ENCODE measurements at places on chromosomes 1 and 21.

DNA sequence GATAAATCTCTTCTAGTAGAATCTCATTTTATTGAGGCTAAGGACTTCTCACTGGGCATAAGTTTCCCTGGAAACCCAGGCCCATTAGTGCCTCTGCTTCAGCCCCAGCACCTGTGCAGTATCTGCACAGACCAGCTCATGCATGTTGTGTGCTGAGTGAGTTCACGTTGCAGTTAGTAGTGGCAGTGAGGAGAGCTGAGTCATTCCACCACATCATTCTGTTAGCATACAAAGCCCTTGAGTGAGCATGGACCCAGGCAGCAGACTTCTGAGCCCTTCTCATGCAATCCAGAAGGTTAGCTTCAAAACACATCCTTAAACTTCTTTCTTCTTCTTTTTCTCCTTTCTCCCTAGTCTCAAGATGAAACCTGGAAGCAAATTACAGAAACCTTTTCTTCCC lies 45.8 kb upstream of the NTPCR start:
- DNase-seq = no peak

- DNase-seq = no peak
Measured at GRCh38 chr1:94783342-94784189, 36.6 kb upstream of the SLC44A3 start.

DNA sequence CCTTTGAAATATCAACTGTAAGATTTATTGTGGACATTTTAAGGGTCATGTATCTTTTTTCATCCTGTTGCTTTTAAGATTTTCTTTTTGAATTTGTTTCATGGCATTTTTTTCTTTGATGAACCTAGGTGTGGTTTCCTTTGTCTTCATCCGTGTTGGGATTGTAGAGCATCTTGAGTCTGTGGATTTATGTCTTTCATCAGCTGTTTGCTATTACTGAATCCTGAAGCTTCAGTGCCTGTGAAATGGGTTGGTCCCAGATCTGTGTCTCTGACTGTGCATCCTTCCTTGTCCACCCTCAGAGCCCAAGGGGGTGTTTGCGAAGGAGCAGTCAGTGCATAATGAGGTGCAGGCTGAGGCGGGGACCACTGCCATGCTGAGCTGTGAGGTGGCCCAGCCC lies 37.3 kb downstream of the OBSCN start:
- no peak for DNase-seq

GRCh38 chr1:246294263-246294662 lies 212.8 kb downstream of the SMYD3 start:
- DNase-seq = no peak

GRCh38 chr1:84247425-84248220 lies 53.9 kb upstream of the SAMD13 start:
- no peak for DNase-seq

DNA sequence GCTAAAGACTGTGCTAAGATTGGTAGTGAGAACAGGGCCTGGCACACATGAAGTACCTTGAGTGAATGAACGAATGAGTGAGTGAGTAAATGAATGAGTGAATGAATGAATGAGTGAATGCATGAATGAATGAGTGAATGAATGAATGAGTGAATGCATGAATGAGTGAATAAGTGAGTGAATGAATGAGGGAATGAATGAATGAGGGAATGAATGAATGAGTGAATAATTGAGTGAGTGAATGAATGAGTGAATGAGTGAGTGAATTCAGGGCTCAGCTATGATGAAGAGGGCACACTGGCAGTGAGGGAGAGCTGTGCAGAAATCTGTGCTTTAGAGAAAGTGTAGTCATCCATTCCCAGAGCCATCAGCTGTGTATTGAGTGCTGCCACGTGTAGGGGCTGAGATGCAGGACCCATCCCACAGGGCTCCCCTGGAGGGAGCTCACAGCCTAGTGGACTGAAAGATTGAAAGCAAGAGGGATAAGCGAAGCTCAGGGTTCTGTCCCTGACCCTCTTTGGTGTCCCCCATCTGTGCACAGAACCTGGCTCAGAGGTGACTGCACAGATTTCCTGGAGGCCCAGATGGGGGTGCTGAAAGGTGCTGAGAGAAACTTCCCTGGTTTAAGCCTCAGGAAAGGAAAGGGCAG lies 217.9 kb upstream of the VAMP3 start:
- no peak for DNase-seq

DNA sequence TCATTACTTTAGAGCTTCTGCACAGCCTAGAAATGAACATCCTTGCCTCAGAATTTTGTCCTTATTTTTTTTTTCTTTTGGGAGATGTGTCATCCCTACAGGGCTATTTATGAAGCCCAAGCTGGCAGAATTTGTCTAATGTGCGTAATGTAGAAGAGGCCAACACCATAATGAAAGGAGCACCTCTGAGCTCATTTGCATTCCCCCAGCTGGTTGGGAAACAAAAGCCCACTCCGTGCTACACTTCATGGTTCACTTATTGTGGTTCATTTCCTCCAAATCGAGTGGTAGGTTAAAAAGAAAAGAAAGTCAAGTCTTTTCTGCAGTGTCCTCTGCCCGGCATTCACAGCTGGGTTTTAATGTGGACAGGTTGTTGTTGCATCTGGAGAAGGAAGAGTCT lies 73.5 kb downstream of the KAZN start:
- peak; percentile 44 for DNase-seq

DNA sequence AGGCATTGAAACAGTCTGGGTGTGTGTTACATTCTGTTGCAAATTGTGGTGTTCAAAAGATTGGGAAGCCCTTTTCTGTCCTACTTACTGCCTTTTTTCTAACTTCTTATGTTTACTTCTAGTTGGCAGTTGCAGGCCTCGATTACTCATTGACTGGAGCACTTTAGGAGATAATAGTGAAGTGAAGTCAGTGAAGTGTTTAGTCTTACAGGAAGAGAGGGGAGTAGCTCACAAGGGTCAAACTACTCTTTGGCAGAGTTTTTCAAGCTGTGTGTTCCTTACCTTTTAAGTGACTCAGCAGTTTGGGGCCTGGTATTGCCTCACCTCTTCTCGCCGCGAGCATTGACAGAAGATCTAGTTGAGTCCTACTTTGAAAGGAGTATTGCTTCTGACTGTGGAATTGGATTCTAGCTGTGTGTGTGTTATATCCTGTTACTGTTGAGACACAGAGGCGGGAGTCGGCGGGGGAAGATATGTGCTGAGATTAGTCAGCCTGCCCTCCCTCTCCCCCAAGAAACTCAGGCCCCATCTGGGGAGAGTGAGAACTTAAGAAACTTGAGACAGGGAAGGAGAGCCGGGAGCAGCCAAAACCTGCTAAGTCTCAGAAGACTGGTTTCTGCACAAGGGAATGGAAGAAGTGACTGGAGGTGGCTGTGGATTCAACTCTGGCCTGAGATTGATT lies 19.3 kb downstream of the AHCYL1 start:
- DNase-seq = peak; percentile 41

GRCh38 chr1:212461916-212462660 lies 29.4 kb downstream of the NENF start:
- no peak for DNase-seq

DNA sequence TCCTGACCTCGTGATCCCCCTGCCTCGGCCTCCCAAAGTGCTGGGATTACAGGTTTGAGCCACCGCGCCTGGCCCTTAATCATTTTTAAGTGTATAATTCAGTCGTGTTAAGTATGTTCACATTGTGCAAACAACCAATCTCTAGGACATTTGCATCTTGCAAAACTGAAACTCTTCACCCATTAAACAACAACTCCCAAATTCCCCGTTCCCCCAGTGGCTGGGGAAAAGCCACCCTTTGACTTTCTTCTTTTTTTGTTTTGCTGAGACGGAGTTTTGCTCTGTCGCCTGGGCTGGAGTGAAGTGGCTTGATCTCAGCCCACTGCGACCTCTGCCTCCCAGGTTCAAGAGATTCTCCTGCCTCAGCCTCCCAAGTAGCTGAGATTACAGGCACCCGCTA lies 6.5 kb upstream of the THEMIS2 start:
- DNase-seq = no peak

- no peak for DNase-seq
Measured at GRCh38 chr1:214219902-214220301, 61.1 kb upstream of the SMYD2 start.

DNA sequence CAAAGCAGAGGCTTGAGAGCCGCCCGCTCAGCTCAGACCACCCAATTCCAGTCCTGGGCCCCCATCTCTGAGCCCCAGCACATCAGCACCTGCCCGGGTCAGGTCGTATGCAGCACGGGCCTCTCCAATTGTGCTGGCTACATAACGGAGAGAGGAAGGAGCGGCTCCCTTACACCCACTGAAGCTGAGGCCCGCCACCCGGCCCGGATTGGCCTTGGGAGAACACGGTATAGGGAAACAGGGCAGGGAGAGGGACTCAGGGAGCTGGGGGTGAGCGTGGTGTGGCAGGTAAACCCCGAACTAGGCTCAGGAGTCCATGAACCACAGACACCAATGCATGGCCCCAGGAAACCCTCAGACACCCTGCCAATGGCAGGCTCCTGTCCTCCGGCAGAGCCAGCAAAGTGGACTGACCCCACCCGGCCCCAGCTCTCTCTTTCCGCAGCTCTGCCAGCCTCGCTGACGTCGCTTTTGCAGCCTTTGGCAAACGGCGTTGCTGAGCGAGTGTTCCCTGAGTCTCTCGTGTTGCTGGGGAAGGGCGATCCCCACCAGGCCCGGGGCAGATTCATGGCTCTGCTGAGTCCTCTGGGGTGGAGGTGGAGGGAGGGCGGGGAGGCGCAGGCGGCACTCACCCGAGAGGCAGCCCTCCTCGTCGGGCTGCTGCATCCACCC lies 16.5 kb downstream of the MEGF6 start:
- no peak for DNase-seq

DNA sequence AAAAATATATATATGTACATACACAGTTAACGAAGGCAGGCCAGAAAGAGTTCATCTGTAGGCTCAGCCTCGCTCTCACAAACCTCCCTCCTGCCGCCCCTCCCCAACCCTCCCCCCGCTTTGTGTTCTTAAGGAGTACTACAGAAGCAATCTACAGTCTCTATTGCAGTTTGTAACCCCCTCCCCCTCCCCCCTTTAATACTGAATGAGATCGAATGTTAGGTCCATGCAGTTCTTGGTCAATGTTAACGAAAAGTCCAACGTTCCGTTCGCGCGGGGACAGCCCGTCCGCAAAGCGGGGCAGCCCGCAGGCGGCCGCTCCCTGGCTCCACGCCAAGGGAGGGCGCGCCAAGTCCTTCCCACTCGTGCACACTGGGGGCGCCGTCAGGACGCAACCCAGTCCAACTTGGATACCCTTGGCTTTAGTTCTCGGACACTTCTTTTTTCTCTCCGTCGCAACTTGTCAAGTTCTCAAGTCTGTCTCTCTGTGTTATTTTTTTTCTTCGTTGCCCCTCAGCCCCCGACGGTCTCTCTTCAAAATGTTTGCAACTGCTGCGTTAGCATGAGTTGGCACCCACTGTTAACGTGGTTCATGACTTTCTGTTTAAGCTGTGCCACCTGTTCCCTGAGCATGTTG lies 2.2 kb downstream of the JUN start:
- DNase-seq = peak; percentile 70

- no peak for DNase-seq
Measured at GRCh38 chr1:194931166-194931565, 1677.1 kb downstream of the KCNT2 start.

GRCh38 chr1:197572169-197572568 lies 203.1 kb downstream of the DENND1B start:
- DNase-seq = no peak

DNA sequence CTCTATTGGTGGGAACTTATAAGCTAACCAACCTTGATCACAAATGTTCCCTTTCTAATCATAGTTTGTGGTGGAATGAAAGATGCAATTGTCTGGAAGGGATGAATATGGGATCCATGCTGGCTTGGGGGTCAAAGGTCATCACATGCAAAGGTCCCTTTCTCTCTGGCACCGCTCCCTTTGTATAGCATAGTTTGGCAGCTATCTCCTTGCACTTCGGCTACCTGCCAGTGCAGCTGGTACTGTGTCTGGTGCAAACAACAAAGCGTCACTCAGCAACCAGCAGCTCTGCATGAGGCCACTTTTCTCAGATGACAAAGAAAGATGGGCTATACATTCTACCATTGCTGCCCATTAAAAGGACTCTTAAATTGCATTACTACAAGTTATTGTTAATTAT lies 188.2 kb upstream of the NFIA start:
- no peak for DNase-seq

GRCh38 chr1:27809883-27810282 lies 20.7 kb upstream of the PPP1R8 start:
- no peak for DNase-seq

DNA sequence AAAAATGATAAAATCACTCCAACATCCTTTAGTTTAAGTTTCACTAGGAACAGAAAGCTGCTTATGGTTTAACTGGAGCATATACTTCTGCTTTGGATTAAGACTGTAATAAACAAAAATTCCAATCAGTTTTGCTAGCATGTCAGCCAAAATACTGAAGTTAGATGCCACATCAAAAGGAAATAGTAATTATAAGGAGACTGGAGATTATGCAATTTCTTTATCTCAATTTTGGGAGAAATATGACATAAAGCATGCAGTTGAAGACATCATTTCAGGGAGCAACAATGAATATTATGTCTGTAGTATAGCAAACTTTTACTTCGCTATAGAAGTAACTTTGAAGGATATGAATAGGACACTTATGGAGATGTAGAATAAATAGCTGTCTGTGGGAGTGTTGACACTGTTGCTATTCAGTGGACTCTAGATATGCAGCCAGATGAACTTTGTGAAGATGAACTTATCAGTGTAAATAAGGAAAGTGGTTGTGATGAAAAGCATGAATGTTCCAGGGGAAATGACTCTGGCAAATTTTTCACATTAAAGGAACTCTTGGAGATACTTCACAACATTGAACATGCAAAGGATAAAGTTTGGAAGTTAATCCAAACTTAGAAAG lies 107.8 kb downstream of the RABGAP1L start:
- no peak for DNase-seq

- DNase-seq = no peak
Measured at GRCh38 chr1:220809187-220809550, 22.5 kb downstream of the MTARC1 start.

DNA sequence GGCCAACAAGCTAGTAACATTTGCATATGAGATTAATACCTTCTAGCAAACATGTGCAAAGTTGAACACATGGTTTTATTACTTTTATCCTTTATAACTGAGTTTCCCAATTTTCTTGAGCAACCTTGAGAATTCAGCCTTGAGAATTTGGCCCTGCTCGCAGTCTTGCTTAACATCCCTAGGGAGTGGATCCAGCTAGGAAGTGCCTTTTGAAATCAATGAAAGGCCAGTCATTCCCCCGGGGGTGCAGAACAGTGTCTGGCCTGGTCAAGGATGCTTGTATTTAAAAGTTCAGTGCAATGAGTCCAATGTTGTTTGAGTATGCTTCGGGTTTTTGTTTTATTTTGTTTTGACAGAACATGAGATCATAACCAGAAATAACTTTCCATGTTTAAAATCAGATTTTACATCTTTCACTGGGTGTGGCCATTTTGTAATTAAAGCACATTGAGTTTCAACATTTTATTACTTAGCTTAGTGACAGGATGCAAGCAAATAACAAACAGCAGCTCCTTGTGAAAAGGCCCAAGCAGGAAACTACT lies 16.7 kb downstream of the PALMD start:
- DNase-seq = no peak
